Aorta (tissue), 5 donors: ENCODE measurements at places on chromosomes 4 and X.

GRCh38 chrX:81355436-81355835, 153.5 kb downstream of the SH3BGRL start:
- no peak for DNase-seq

GRCh38 chr4:169846396-169846795, 88.7 kb upstream of the HPF1 start:
- DNase-seq: no peak

GRCh38 chr4:2878346-2878745, 34.7 kb downstream of the ADD1 start:
- DNase-seq: no peak

GRCh38 chr4:1579001-1579900, 104.9 kb downstream of the FAM53A start:
- DNase-seq: peak; percentile 93

GRCh38 chr4:102288497-102288896, 56.8 kb downstream of the SLC39A8 start:
- DNase-seq: no peak

DNA sequence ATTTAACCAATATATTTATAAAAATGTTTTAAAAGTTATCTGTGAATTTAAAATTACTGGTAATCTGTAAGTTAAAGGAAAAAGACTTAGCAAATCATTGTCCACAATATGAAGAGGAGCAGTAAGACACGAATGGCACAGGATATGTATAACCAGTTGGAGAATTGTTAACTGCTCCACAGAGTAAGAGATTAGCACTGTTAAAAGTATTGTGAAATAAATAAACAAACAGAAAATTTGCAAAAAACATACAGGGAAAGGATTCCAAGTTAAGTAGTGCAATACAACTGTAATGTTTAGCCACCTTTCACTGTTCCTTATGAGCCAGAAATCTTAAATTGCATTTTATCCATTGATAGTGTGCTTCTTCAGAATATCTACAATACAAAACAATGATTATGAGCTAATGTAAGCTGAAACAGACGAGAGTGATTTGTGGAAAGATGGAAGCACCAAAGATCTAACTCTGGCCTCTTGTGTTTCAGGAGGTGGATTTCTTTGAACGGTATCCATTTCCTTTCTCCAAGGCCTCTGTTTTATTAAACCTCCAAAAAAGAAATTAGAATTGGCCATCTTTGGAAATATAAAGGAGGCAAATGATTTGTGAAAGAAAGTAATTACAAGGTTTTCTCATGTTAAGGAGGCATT, 188.4 kb downstream of the UNC5C start:
- no peak for DNase-seq

DNA sequence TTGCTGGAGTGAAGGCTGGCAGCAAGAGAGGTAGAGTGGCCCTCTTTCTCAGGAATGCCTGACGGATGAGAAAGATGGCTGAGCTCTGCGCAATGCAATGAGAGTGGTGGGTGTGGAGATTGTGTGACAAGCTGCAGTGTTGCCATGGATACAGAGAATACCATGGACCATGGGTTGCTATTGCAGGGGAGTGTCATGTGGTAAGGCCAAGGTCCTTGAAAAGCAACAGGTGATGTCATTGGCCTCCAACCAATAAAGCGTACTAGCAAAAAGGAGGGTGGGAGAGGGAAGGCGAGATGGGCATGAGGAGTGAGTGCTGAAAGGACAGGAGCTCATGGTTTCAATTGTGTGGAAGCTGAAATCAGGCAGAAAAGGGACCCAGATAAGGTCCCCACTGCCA, 1.8 kb downstream of the PNMA5 start:
- DNase-seq: no peak

DNA sequence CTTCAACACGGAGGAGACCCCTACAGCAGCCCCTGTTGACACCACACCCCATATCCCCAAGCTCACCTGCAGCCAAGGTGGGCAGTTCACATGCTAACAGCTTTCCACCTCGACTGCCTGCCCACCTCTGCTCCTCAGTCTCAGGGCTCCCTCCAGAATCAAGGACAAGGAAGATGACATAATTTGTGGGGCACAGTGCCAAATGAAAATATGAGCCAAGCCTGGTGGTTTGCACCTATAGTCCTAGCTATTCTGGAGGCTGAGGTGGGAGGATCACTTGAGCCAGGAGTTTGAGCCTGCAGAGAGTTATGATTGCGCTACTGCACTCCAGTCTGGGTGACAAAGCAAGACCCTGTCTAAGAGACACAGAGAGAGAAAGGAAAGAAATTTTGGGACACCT, 516.3 kb downstream of the BCOR start:
- DNase-seq: no peak

DNA sequence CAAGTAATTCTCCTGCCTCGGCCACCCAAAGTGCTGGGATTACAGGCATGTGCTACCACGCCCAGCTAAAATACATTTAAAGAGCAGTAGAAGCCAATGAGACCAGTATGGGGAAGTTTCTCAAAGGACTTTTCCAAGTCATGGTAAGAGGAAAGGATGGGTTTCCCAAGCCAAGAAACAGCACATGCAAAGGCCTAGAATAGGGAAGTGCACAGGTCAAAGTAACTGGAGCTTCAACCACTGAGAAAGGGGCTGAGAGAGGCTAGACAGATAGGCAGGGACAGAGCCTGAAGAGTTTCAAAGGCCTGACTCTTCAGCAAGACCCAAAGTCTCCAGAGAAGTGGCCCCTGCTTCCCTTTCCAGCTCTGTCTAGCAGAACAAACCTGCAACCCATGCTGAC, 162.1 kb downstream of the CORIN start:
- no peak for DNase-seq

DNA sequence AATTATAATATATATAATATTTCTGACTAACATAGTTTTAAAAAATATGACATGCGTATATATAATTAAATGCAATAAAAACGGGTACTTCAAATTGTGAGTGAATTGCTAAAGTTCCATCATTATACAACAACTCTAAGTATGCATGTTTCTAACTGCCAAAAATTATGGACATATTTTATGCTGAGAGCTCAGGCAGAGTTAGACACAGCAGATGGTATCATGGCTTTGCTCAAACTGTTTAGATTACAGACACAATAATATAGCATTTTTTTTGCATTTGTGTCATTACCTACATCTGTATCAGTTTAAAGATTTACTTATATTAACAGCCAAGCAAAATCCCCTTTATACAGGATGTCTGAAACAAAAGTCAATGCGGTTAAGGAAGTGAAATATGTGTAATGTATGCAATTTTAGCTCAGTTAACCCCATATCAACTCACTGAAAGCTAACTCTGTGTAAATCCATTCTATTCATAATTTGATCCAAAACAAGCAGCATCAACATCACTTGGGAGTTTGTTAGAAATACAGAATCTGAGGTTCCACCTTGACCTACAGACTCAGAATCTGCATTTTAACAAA, 119.1 kb upstream of the CNKSR2 start:
- no peak for DNase-seq

- no peak for DNase-seq
Measured at GRCh38 chrX:129360175-129360574, 163.1 kb downstream of the SMARCA1 start.
